ENCODE measurements at places on chromosomes 5 and 9.

DNA sequence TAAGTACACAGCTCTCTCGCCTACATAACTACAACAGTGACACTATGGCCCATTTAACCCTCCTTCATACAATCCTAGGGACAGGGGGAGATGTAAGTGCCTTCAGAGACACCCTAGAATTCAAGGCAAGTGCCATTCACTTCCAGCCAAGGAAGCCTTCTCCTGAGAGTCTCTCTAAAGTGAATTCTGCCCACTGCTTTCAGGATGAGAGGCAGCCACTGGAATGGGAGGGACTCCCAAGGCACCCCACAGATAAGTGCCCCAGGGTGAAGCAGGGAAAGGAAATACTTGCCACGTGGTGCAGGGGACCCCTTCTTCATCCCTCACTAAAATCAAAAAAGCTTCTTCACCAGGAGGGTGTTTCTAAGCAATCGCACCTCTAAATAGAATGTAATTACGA is 283.7 kb downstream of the ZNF608 start:
- DNase-seq = no peak

- peak; percentile 25 for DNase-seq
Measured at GRCh38 chr9:111662576-111663300, 1.3 kb downstream of the GNG10 start.

- DNase-seq = peak; percentile 65
Measured at GRCh38 chr9:107863396-107863795, 373.8 kb upstream of the KLF4 start.

GRCh38 chr9:71767163-71767775 is 1.0 kb downstream of the CEMIP2 start:
- no peak for DNase-seq

GRCh38 chr5:37039824-37040223 is 163.3 kb downstream of the NIPBL start:
- DNase-seq = no peak

Measured in fibroblast of villous mesenchyme (primary cell).